ENCODE measurements at places on chromosomes 11 and 22.
A peak's percentile ranks its signal among the peaks of the same experiment; 100 is the strongest.

GRCh38 chr11:116234989-116235568 lies 537.7 kb downstream of the BUD13 start:
- no peak for DNase-seq

GRCh38 chr11:261624-262023 lies 16.6 kb upstream of the NLRP6 start:
- no peak for DNase-seq

GRCh38 chr11:71486320-71486719 lies 33.3 kb downstream of the NADSYN1 start:
- DNase-seq, result no peak

- no peak for DNase-seq
Measured at GRCh38 chr22:48372390-48372789, 1455.3 kb downstream of the BRD1 start.

DNA sequence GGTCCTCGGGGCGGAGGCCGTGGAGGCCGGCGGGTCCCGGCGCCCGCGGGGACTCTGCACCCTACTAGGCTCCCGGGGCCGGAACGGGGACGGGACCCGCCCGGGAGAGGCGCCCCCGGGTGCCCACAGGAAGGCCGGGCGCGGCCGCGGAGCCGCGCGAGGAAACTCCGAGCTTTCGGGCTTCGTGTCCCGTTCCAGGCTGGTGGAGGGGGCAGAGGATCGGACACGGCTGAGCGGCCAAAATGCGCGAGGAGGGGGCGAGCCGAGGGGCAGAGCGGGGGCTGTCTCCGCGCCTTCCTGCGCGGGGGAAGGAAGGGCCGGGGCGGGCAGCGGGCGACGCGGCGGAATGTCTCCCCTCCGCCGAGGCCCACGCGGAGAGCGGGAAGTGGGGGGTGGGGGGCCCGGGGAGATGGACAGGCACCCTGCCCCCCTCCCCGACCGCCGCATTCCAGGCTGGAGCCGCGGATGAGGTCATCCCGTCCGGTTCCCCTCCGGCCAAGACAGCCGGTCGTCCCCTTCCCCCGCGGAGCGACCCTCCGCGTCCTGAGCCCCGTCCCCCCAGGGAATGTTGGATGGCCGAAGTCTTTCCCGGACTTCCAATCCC lies 430 bp downstream of the CDC42EP1 start:
- DNase-seq, result no peak

GRCh38 chr11:121762820-121763219 lies 310.1 kb upstream of the SORL1-AS1 start:
- no peak for DNase-seq

DNA sequence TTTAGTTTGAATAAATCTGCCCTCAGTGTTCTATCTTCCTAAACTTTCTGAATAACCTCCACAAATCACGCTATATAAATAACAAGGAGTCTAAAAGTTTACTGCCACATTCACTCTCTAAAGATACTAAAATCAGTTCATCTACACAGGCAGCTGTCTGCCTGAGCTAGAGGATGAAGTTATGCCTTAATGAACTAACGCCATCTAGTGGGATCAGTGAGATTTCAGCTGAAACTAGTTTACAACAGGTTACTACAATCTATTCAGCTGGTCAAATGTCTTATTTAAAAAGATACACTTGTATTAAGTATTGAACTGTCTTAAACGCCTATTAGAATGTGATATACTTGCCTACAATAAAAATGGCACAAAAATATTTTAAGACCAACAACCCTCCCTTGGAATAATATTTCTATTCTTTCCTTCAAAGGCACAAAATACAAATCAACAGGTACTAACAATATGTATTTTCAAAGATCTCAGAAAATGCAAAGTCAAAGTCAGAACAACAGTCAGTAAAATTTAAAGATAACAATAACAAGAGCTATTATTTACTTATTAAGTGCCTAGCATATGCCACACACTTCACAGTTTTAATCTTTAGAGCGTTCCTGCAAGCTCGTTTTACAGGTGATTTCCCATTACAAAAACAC lies 84.1 kb downstream of the LARGE2 start:
- peak; percentile 64 for DNase-seq

DNA sequence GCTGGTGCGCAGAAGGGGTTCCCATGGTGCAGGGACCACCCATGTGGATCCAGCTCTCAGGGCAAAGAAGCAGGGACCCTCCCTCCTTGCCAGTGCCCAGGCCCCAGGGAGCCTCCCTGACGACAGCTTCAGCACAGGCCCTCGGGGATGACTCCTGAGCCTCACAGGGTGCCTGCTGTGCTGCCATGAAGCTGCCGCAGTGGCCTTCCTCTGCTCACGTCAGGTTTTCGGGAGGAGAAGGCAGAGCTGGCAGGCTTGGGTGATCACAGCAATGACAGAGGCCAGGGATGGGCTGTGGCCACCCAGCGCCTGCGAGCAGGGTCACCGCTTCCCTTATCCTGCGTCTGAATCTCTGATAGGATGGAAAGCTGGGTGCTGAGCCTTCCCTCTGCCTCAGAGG lies 276.2 kb downstream of the BRD1 start:
- no peak for DNase-seq

DNA sequence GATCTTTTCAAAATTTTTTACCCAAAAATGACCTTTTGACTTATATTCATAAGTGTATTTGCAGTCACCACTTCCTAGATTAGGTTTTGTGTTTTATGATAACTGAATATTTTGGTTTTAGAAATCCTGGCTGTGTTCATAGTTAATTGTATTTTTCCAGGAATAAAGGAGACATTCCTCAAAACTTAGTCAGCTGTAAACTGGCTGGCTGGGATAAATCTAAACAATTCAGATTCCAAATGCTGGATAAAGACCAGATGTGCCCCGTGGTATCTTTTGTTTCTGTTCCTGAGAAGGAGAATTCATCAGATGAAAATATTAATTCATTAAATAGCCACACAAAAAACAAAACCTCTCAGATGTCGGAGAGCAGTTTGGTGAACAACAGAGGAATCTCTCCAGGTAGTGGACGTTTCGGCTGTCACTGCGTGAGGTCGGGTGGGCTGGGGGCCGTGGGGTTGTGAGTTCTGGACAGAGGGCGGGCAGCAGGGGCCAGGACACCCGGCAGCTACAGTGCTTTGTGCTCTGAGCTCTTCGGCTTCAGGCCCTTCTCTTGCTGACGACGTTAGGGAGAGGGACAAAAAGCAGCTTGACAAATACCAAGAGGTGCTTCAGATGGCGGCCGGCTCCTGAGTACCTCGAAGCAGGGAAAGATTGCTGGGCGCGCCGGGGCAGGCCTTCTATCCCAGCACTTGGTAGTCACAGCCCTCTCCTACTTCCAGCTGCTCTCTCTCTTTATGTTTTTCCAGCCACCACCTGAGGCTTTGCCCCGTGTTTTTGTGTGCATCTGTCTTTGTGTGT lies 24.6 kb downstream of the MOV10L1 start:
- no peak for DNase-seq

GRCh38 chr22:50274311-50274710 lies 4.1 kb upstream of the MAPK11 start:
- peak; percentile 63 for DNase-seq

- no peak for DNase-seq
Measured at GRCh38 chr22:23829845-23830372, 8.9 kb downstream of the DERL3 start.

GRCh38 chr11:117547195-117547850 lies 219.7 kb downstream of the CEP164 start:
- no peak for DNase-seq

- no peak for DNase-seq
Measured at GRCh38 chr11:36273110-36273509, 16.1 kb downstream of the COMMD9 start.

DNA sequence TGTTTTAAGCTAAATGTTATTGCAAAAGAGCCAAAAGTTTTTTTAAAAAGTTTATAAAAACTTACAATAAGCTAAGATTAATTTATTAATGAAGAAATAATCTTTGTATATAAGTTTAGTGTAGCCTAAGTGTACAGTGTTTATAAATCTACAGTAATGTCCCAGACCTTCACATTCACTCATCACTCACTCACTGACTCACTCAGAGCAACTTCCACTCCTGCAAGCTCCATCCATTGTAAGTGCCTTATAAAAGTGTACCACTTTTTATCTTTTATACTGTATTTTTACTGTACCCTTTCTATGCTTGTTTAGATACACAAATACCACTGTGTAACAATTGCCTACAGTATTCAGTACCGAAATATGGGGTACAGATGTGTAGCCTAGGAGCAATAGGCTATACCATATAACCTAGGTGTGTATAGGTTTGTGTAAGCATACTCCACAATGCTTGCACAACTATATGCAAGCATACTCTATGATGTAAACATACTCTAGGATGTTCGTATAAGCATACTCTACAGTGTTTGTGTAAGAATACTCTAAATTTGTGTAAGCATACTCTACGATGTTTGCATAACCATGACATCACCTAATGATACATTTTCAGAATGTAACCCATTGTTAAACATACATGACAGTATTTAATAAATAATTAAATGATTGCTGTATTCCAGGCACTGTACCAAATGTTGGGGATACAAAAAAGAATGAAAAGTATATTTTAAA lies 953.0 kb downstream of the KCNA4 start:
- no peak for DNase-seq

- no peak for DNase-seq
Measured at GRCh38 chr22:18048441-18048898, 24.1 kb upstream of the MICAL3 start.
